NCI-H187 (cell line): ENCODE measurements at places on chromosomes 7 and 10.

DNA sequence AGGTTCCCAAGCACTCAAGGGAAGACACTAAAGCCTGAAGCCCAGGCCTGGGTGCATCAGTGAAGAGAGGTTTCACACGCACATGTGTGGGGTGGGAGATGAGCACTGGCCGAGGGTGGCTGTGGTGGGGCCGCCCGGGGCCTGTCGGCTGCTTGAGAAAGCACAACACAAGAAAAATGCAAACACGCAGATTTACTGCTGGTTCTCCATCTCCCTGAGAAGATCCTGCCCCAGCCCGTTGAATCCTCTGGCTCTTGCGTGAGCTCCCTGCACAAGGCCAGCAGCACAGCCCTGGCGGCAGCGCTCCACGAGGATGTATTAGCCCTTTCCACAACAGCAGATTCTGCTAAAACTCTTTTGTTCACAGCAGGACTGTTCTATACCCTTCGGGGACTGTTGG is 6.2 kb downstream of the ZNF511 start:
- no peak for DNase-seq

DNA sequence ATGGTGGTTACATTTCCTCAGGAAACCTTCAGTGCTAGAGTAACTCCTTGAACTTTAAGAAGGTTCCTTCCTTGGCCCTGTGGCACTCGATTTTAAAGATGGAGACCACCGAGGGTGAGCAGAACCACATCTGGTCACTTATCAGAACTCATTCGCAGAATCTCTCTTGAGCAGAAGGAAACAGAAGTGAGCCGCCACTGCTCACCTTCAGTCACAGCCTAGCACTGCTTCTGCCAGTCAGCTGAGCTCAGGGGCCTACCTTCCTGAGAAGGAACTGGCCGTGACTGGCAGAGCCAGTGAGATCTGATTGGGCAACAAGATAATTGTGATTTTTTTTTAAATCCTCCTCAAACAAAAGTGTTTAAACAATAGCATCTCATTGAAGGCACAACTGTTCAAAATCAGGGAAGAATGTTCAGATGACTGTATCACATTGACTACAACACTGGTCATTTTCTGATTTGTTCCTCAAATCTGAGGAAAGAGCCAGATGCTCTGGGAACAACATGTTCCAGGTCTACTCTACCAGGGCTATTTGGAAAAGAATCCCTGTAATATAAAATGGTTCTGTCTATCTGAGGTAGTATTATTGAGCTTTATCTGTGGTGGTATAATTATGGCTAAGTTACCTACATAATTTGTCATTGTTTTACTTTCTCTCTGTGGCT is 2.7 kb upstream of the SYPL1 start:
- DNase-seq: no peak

DNA sequence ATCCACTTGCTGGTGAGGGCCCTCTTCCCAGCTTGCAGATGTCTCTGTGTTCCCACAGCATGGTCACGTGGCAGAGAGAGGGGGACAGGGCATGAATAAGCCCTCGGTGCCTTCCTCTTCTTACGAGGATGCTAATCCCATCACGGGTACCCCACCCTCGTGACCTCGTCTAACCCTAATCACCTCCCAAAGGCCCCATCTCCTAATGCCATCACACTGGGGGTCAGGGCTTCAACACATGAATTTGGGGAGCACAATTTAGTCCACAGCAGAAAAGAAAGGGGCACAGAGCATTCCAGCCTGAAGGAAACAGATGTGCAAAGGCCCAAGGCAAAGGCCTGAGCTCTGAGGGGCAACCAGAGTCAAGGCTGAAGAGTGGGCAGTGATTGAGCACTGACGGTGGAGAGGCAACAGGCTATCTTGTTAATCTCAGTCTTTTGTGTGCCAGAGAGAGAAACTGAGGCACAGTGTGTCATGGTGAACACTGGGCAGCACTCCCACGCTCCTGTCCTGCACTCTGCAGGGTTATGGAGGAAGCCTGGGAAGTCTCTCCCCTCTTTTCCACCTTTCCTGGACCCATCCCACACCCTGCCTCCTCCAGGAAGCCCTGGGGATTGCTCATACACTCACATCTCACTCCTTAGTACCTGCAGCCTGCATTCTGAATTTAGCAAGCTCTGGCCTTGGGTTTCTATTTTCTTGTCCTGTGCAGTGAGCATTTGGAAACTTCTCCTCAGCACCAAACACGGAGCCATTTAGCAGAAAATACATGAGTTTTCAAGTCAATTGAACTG is 49.0 kb downstream of the ALOX5 start:
- DNase-seq: no peak

DNA sequence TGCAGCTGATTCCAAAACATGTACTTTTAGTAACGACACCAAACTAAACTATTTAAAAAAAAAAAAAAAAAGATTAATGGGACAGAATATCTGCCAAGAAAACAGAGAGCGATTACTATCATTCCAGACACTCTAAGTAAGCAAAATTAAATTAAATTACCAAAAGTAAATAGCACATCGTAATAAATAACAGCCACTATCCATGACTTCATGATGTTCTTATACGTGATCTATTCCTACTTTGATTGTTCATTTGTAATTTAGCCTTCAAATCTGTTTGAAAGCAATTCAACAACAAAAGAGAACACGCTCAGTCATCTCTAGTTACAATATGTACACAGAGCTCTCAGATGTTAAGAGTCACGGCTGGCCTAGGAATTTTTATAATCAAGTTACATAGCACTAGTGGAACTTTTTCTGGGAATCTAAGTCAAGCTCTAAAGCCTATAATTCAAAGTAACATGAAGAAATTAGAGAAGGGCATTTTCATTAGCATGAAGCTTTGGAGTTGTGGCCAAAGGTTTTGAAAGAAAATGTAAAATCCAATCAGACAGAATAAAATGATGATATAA is 241.7 kb upstream of the NEBL start:
- no peak for DNase-seq

GRCh38 chr10:101896225-101896877 is 52.8 kb upstream of the KCNIP2 start:
- DNase-seq: no peak

DNA sequence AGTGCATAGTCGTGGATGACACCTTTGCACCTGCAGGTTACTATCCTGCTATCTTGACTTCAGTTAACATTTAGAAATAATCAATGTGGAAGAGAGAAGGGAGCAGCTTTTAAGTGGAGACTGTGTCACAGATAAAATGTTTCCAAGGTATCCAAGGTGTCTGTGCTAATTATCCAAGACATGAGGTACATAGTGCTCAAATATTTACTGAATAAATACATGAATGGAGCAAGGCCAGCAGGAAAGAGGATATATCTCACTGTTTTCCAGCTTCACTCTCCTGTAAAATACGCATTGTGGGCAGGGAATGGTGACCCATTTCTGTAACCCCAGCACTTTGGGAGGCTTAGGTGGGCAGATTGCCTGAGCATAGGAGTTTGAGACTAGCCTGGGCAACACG is 552.4 kb downstream of the PHTF2 start:
- DNase-seq: no peak

GRCh38 chr10:35447693-35448407 is 111.5 kb downstream of the CCNY start:
- no peak for DNase-seq

DNA sequence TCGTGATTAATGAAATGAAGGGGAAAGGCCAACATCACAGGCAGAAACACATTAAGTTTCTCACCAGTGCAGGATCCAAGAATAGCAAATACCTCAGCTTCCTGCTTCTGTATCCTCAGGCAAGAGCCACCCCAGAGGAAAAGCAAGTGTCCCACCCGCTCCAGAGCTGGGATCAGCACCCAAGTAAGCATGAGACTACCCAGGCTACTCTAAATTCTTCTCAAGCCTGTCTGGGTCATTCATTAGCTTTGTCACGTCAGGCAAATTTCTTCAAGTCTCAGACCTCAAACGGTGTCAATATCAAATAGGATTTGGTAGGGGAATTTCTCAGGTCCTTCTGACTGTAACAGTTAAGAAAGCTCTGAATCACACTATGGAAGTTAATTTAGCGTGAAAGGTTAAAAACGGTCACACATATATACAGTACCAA is 59.0 kb downstream of the GNA12 start:
- DNase-seq: no peak

GRCh38 chr7:149708026-149708425 is 65.4 kb downstream of the ZNF467 start:
- no peak for DNase-seq

- no peak for DNase-seq
Measured at GRCh38 chr10:87507879-87508483, 3.3 kb downstream of the MINPP1 start.

GRCh38 chr10:96610817-96611216 is 24.0 kb upstream of the TM9SF3 start:
- DNase-seq: no peak

GRCh38 chr7:42091461-42092291 is 145.3 kb downstream of the GLI3 start:
- DNase-seq: no peak

- DNase-seq: no peak
Measured at GRCh38 chr7:23018750-23019149, 4.8 kb upstream of the HYCC1 start.

GRCh38 chr7:115417662-115418061 is 495.8 kb downstream of the MDFIC start:
- no peak for DNase-seq

DNA sequence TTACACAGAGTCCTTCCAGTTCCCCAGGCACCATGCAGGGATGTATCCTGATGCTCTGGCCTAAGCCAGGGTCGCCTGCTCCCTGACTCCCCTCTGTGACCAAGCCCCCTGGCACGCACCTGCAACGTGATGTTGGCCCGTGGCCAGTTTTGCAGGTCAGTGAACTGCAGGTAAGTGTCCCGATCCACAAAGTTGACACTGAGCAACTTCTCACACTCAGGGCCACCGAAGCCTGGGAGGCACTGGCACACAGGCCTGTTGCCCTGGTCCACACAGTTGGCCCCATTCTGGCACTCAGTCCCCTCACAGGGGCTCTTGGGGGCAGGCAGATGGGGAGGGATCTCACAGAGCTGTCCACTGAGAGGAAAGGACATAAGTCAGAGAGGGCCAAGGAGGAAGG is 174.3 kb downstream of the LCOR start:
- no peak for DNase-seq

GRCh38 chr7:99076615-99077014 is 67.3 kb downstream of the SMURF1 start:
- no peak for DNase-seq

DNA sequence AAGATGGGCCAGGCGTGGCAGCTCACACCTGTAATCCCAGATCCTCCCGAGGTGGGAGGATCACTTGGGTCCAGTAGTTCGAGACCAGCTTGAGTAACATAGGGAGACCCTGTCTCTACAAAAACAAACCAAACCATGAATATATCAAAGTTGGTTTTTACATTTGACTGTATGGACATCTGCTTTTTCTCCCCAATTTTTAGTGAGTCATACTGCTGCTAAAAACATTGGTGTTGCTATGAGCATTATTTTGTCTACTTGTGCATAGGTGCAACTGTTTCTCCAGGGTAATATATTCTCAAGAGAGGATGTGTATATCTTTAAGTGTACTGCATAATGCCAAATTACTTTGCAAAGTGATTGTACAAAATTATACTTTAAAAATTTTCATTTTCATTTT is 769 bp upstream of the TMEM248 start:
- DNase-seq: no peak

DNA sequence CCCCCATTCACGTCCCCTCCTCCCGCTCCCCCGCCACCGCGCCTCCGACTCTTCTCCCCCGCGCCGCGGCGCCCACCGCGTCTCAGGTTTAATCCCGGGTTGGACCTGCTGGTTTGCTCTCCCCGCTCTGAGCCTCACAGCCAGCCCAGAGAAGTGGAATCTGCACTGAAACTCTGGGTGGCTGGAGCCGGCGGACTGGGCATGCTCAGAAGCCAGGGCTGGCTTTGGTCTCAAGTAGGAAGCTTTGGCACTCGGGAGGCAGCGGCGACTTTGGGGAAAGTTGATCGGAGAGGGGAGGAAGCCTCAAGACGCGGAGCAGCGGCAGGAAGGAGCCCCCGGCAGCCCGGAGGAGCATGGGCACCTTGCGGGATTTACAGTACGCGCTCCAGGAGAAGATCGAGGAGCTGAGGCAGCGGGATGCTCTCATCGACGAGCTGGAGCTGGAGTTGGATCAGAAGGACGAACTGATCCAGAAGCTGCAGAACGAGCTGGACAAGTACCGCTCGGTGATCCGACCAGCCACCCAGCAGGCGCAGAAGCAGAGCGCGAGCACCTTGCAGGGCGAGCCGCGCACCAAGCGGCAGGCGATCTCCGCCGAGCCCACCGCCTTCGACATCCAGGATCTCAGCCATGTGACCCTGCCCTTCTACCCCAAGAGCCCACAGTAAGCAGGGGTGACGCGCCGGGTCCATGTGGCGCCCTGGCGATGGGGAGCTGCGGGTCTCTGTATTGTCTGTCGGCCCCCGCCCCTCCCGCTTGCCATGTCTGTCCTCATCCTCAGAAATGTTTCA is at the start of gene PRKG1:
PRKG1 (plus strand) TSS at position 250 of the 791 bp plus-strand sequence.
- DNase-seq: no peak

GRCh38 chr7:41117431-41117830 is 585.5 kb downstream of the INHBA start:
- DNase-seq: no peak

GRCh38 chr7:113143486-113144257 is 25.3 kb upstream of the SMIM30 start:
- no peak for DNase-seq

DNA sequence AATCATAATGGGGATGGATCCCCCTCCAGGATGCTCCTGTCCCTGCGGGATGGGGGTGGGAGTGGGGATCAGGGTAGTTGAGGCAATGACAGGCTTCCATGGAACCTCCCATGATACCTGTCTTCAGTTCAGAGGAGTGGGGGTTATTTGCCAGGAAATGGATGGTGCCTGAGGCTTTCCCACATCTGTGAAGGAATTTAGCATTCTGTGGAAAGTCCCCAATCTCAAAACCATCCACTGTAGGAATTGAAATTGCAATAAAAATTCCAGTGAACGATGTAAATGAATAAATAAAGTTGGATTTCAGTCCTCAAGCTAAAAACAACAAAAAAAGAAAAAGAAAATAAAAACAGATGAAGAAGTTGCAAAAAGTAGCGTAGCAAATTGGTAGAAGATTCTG is 81.9 kb downstream of the CHRM2 start:
- no peak for DNase-seq
